Adrenal gland (tissue), 19 donors: ENCODE measurements at places on chromosomes 4 and X.

DNA sequence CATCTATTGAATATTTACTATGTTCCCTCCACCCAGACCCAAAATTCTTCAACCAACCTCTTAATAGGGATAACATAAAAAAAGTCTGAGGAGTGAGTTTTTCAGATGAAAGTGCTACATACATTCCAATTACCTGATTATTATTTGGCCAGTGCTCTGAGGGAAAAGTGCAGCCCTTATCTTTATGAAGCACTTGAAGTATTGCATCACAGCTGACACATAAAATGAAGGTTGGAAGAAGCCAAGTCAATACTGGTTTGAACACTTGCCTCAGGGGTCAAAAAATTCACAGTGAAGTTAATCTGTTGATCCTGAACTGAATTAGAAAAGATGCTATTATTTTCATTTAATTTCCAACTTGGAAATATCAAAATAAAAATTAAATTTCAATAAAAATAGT, 498.9 kb downstream of the INPP4B start:
- DNase-seq, result no peak

DNA sequence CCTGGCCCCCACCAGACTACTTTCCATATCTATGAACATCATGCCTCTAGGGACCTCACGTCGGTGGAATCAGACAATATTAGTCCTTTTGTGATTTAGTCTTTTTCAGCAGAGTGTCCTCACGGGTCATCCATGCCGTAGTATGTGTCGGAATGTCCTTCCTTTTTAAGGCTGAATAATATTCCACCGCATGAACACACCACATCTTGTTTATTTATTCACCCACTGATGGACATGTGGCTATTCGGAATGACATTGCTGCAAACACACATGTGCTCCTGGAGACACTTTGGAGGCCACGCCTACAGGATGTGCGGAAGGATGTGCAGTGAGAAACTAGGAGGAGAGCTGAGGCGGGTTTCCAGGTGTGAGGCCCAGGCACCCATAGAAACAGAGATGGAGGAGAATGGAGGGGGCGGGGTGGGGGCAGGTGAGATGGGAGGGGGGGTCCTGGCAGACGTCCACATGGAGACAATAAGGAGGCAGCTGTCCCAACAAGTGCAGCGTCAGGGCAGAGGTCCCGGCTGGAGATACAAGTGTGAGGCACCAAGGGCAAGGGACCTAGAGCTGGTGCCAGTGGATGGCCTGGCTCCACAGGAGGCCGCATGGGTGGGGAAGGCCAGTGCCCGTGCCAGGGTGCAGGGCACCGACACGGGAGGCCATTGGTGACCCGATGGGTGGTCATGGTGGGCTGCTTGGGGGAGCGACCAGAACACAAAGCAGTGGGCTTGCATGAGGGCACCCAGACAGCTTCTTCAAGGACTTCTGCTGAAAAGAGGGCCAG, 20.7 kb downstream of the ZFYVE28 start:
- no peak for DNase-seq

GRCh38 chr4:166315721-166316467, 442.9 kb downstream of the TLL1 start:
- DNase-seq, result no peak

GRCh38 chrX:65750674-65751469, 83.4 kb downstream of the MSN start:
- DNase-seq, result no peak

DNA sequence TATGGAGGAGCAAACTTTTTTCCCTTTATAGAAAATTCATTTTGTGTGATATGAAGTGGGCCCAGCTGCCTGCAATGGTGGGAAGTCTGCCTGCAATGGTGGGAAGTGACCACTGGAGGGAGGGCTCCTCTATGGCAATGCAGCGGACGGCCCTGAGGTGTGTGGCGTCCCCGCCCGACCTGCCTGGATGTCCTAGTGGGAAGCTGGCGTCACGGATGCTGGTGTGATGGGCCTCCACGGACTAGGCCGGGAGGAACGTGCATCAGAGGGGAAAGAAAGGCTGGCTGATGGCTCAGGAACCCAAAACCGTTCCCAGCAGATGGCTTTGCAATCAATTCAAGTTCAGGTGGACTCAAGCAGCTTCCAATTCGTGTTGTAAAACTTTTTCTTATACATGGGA, 177.9 kb downstream of the AFAP1 start:
- DNase-seq, result peak; percentile 85
